ENCODE measurements at places on chromosomes 4 and X. TPM values are rescaled to one million over a fixed set of nuclear protein-coding genes. Genes with fewer than 3 reads are reported as not detected.
A peak's percentile ranks its signal among the peaks of the same experiment; 100 is the strongest.

ZNF711 gene
- 5.8 TPM for polyA plus RNA-seq

DNA sequence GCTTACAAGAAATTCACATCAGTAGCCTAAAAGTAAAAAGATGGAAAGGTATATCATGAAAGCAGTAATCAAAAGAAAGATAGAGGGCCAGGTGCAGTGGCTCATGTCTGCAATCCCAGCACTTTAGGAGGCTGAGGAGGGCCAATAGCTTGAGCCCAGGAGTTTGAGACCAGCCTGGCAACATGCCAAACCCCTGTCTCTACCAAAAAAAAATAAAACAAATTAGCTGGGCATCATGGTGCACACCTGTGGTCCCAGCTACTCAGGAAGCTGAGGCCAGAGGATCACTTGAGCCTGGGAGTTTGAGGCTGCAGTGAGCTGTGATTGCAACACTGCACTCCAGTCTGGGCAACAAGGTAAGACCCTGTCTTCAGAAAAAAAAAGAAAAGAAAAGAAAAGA lies 55.5 kb downstream of the GSPT2 start:
- H3K4me1 ChIP-seq = peaks cover 14% of the 10 kb centered on the region
- no peaks in the 10 kb centered on the region for H3K36me3 ChIP-seq
- no peak overlapping the region for H3K4me3 ChIP-seq
- DNase-seq = no peak
- H3K27ac ChIP-seq = no peak overlapping the region
- H3K27me3 ChIP-seq = peaks cover 11% of the 10 kb centered on the region

DNA sequence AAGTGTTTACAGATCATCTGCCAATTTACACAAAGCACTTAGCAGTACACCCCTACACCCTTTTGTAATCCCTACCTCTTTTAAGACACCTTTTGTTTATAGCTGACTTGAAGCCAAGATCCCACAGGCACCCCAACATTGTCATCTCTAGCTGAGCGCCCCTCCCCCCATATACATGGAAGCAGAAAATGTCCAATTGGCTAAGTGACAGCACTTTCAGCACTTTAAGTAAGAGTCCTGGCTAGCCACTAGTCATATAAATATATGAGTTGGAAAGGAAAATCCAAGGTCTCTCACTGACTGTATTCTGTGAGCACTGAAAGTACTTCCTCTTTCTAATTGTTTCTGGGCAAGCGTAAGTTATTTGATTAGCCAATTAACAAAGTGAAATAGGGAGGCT lies 108.2 kb downstream of the NSUN7 start:
- no peaks in the 10 kb centered on the region for H3K36me3 ChIP-seq
- peaks cover 5% of the 10 kb centered on the region for H3K27me3 ChIP-seq
- H3K4me1 ChIP-seq = peaks cover 8% of the 10 kb centered on the region
- no peak overlapping the region for H3K4me3 ChIP-seq

GRCh38 chr4:139453041-139453370 lies 915 bp upstream of the RAB33B start:
- peaks cover 62% of the 10 kb centered on the region for H3K4me1 ChIP-seq
- no peak for DNase-seq
- H3K4me3 ChIP-seq = peak overlapping the region; percentile 98
- H3K36me3 ChIP-seq = no peaks in the 10 kb centered on the region
- peaks cover 15% of the 10 kb centered on the region for H3K27me3 ChIP-seq

All from immature natural killer cell (primary cell).